Prostate gland (tissue), 2 donors: ENCODE measurements at places on chromosomes 1 and 21.

- no peak for DNase-seq
These were observed 53.6 kb downstream of the UBE2T start for GRCh38 chr1:202288177-202288576.

DNA sequence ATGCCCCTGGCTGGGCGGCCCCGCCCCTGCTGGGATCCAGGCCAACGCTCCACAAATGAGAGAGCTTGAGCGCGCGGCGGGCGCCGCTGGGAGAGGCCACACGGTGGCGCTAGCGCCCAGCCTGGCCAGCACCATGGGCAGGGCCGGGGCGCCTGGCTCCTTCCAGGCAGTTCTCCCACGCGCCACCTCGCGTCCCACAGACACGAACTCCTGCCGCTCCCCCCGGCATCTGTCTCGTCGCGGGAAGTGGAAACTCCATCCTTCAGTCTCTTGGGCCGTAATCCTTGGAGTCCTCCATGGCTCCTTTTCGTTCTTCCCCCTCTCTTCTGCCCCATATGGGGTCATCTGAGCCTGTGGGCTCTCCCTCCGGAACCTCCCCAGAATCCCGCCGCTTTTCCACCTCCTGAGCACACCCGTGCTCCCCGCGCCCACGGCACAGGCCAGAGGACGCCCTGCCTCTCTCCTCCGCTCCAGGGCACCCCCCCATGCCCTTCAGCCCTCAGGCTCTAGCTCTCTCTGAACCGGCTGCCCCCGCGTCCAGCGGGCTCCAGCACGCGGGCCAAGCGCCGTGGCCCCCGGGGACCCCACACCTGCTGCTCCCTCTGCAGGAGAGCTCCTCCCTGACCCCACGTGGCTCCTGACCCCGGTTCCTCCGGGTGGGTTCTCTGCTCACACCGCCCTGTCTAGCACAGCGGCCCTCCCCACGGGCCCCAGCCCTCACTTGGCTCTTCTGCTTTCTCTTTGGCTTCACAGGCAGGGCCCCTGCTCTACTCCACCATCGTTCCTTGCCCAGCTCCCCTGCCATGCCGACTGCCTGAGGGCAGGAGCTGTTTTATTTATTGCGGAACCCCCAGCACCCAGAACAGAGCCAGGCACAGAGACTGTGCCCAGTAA, 31.9 kb upstream of the EDN2 start:
- peak; percentile 92 for DNase-seq

GRCh38 chr1:199226163-199226562, 587.3 kb downstream of the PTPRC start:
- DNase-seq, result no peak

DNA sequence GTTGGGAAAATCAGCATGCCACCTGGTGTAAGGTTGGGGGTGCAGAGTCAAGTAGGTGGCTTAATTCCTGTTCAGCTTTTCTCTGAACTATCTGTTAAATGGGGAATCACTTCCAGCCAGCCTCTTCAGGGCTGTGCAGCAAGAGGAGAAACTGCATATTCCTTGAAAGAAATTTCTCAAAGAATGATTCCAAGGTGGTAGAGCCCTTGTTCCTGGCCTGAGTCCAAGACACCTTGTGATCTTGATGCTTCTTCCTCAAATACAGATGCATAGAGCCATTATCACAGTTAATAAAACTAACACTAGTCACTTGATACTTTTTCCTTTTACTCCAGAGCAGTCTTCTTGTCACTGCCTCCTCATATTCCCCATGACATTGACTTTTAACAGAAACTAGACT, 5.2 kb downstream of the TXLNA start:
- no peak for DNase-seq

DNA sequence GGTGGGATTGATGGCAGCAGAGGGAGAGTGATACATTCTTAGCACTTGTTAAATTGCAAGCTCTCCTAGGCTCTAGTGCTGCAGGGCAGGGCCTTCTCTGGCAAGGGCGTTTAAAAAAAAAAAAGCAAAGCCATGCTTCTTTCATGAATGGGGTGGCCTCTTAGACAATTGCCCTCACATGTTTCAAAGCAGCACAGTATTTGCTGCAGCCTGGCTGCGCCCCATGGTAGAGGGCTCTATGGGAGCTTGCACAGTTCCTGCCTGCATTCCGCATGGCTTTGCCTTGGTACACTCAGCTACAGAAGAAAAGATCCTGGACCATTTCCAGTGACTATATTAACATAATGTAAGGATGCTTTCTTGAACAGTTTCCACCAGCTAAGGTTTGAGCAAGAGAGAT, 267.2 kb downstream of the ZNF648 start:
- DNase-seq, result no peak

- DNase-seq, result no peak
These were observed 197.4 kb downstream of the LTN1 start for GRCh38 chr21:28795251-28795650.

- no peak for DNase-seq
These were observed 364.7 kb downstream of the PTPRU start for GRCh38 chr1:29601021-29601420.

DNA sequence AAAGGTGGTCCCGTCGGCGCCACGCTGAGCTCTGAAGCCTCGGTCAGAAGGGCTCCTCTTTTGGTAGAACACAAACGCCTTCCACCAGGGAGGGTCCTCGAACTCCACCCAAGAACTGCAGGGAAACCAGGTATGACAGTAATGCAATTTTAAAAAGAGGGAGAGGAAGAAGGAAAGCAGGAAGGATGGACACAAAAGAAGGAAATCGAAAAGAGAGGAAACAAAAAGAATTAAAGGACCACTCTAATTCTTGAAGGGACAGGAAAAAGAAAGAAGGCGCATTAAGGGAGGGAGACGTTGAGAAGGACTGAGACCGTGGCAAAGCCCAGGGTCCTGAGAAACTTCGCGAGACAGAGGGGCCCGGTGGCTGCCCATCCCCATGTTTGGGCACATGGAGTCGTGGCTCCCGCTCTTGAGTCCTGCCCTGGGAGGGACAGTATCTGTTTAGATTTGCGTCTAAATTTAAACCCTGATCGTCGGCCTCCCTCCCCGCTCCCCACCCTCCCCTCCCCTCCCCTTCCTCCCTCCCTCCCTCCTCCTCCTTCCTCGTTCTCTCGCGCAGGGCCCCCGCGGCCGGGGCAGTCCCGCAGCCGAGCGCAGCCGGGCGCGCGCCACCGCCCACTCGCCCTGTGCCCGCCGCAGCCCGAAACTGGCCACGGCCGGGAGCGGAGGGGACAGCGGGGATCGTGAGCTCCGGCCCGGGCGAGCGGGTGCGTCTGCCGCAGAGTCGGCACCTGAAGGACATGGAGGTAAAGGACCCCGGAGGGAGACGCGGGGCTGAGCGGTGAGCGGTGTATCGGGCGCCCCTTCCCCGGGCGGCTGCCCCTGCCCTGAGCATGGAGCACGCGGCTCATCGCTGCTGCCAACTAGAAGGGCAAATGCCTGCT, at the start of gene RCSD1:
Gene RCSD1, plus strand, starts transcription at position 552 of the 887 bp plus-strand sequence. Its CDS starts 192 bp downstream, at position 744.
- no peak for DNase-seq

DNA sequence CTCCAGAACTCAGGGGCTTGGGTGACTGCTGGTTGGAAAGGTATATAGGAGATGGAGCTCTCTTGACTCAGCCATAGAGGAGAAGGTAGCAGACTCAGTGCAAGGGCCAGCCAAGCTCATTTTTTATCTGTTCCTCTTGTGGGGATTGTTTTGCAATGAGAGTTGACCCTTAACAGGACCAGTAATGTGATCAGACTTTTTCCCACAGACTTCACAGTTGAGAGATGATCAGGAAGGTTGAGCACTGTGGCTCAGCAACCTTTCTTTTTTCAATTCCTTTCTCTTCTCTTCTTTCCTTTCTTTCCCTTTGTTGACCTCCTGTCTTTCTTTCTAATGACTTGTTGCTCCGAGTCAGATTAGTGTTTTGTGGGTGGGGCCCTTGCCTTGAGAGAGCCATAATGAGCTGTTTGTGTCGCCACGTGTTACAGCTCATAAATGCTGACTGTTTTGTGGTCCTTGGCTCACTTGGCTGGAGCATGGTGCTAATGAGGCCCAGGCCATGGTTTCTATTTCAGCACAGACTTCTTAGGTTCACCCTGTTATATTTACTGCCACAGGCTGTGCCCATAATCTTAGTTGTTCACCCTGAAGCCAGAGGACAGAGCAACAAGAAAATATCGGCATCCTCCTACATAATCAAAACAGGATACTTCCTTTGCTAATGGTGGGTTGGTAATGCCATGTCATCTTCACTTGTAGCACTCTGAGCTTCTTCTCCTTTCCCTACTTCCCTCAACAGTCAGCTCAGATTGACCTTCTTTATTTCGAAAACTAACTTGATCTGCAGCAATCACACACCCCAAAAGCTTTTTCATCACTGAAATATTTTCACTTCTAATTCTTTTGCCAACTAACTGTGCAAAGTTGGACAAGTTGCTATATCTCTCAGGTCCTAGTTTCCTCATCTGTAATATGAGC, 13.9 kb downstream of the ADAM30 start:
- no peak for DNase-seq

DNA sequence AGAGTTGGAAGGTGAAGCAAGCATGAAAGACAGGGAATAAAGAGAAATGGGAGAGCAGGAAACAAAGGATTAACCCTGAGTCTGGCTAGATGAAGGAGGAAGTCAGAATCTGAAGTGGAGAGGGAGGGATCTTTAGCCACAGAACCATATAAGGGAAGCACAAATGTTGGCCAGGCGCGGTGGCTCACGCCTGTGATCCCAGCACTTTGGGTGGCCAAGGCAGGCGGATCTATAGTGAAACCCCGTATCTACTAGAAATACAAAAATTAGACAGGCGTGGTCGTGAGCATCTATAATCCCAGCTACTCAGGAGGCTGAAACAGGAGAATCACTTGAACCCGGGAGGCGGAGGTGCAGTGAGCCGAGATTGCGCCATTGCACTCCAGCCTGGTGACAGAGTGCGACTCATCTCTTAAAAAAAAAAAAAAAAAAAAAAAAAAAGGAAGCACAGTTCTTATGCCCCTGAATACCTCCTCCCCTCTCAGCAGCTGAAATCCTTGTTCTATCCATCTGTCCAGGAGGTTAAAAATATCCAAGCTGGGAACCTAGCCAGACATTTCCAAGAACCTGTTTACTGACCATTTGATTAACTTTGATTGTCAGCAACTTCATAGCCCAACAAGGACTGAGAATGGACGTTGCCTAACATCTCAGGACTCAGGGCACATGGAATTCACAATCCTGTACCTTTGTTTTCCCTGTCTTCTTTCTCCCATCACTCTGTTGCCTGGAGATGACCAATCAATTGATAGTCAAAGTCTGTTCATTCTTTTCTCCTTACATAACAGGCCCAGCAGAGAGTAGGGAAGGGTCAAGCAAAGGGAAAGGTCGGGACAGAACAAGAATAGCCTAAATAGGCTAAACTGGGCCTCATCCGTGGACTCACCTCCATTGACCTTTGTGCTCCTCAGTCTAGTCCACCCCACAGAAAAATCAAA, 10.6 kb downstream of the TXNIP start:
- DNase-seq, result no peak

DNA sequence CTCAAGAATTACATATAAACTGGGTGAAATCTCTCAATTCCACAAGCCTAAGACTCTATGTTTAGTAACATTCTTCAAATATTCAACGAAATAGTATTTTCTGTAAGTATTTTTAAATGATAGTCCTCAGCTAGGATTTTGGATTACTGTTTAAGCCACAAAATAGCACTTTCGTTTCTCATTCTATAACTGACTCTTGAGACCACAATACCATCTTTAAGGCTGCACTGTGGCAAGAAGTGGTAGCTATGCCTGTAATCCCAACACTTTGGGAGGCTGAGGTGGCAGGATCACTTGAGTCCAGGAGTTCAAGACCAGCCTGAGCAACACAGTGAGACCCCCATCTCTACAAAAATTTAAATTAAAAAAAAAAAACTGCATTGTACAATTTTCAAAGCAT, 126.7 kb downstream of the CDC42BPA start:
- DNase-seq, result no peak

DNA sequence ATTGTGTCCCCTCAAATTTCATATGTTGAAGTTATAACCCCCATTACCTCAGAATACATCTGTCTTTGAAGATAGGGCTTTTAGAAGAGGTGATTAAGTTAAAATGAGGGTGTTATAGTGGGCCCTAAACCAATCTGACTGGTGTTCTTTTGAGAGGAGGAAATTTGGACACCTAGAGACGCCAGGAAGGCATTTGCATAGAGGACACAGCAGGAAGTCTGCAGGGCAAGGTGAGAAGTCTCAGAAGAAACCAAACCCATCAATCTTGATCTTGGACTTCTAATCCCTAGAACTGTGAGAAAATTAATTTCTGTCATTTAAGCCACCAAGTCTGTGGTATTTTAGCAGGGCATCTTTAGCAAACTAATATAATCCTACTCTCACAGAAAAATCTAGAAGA, 13.0 kb downstream of the GOLPH3L start:
- DNase-seq, result no peak

DNA sequence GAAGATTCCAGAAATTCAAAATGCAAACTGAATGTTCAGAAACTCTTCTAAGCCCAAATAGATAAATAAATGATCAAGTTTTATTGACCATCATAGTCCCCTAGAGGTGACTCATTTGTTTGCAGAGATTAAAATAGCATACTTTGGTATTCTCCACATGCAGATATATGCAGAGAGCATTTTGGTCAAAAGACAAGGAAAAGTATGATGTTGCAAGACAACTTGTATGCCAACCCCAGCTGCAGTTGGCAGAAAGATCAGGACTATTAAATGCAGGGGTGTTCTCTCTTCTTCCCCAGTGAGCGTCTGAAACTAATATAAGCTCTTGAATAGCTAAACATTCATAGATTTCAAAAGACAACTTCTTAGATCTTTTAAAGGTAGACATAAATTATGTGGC, 404.9 kb downstream of the LTN1 start:
- no peak for DNase-seq

GRCh38 chr21:46427516-46427915, 31.2 kb upstream of the DIP2A start:
- DNase-seq, result no peak

DNA sequence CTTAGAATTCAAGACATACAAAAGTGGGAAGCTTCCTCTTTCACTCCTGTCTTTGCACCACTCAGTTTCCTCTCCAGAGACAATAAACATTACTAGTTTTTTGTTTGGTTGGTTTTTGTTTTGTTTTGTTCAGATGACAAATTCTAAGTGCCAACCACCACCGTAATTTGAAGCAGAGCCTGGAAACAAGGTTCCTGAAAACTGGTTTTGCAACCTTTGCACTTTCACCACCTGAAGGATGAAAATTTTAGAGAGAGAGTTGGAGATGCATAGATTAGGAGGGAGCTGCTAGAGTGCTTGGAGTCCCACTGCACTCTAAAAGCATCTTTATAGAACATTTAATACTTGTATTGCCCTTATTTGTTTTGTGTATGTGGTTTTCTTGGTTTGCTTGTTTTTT, 20.2 kb upstream of the MGST3 start:
- DNase-seq, result no peak
